ENCODE measurements at places on chromosomes 5 and 9. TPM values are rescaled to one million over a fixed set of nuclear protein-coding genes. Genes with fewer than 3 reads are reported as not detected.

GRCh38 chr5:91183743-91184142, 199.4 kb downstream of the ARRDC3 start:
- H3K4me3 ChIP-seq = no peak overlapping the region
- no peak for DNase-seq
- no peaks in the 10 kb centered on the region for H3K27me3 ChIP-seq
- no peaks in the 10 kb centered on the region for H3K36me3 ChIP-seq
- H3K27ac ChIP-seq = peak overlapping the region; percentile 31
- peaks cover 22% of the 10 kb centered on the region for H3K4me1 ChIP-seq

- H3K27me3 ChIP-seq = peaks cover 18% of the 10 kb centered on the region
- H3K36me3 ChIP-seq = no peaks in the 10 kb centered on the region
- DNase-seq = no peak
- H3K4me3 ChIP-seq = no peak overlapping the region
Measured at GRCh38 chr5:123943151-123943550, 431.2 kb downstream of the CSNK1G3 start.

Gene NR2F1-AS1
- total RNA-seq = 13.4 TPM

Gene EHMT1
- total RNA-seq = 26.8 TPM

DNA sequence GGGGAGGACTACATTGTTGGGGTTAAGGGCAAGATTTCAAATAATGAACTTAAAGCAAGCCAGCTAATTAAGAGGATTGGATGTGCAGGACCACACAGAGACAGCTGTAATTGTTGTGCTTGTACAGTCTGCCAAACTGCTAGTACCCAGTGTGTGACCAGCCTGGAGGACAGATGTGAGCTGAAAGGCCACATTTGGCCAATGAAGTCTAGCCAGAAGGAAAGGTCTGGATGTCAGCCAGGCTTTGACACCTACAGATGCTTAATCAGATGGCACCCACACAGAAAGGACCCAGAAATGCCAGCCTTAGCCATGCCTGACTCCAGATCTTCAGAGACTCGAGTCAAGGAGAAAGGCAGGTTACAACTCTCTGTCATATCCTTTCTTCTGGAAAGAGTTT, 491.1 kb downstream of the KIF4B start:
- no peak for DNase-seq
- no peaks in the 10 kb centered on the region for H3K36me3 ChIP-seq
- H3K4me1 ChIP-seq = no peaks in the 10 kb centered on the region
- H3K4me3 ChIP-seq = no peak overlapping the region
- no peaks in the 10 kb centered on the region for H3K27me3 ChIP-seq
